Urothelium cell line (cell line): ENCODE measurements at places on chromosomes 1 and 21.

DNA sequence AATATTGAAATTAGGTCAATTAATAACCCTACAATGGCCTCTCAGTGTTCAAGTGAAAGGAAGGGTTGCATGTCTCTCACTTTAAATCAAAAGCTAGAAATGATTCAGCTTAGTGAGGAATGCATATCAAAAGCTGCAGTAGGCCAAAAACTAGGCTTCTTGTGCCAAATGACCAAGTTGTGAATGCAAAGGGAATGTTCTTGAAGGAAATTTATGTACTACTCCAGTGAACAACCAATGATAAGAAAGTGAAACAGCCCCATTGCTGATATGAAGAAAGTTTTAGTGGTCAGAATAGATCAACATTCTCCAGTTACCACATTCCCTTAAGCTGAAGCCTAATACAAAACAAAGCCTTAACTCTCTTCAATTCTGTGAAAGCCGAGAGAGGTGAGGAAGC is 10.0 kb downstream of the MAEL start:
- no peak for DNase-seq

- peak; percentile 89 for DNase-seq
These were observed 4.5 kb downstream of the HDGF start for GRCh38 chr1:156746728-156747631.

- no peak for DNase-seq
These were observed 466 bp downstream of the VPS26C start for GRCh38 chr21:37266515-37267221.

- no peak for DNase-seq
These were observed 8.3 kb upstream of the MUTYH start for GRCh38 chr1:45348609-45348965.

DNA sequence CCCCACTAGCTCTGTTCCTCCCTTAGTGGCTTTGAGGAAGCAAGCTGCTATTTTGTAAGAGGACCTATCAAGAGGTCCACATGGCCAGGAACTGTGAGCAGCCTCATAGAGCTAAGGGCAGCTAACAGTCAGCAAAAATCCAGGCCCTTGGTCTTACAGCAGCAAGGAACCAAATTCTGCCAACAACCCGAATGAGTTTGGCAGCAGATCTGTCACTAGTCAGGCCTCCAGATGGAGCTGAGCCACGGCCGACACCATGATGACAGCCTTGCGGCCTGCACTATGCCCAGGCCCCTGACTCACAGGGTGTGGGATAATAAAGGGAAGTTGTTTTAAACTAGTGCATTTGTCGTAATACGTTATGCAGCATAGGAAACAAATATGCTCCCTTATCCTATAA is 28.0 kb upstream of the H3-3A start:
- DNase-seq: no peak

DNA sequence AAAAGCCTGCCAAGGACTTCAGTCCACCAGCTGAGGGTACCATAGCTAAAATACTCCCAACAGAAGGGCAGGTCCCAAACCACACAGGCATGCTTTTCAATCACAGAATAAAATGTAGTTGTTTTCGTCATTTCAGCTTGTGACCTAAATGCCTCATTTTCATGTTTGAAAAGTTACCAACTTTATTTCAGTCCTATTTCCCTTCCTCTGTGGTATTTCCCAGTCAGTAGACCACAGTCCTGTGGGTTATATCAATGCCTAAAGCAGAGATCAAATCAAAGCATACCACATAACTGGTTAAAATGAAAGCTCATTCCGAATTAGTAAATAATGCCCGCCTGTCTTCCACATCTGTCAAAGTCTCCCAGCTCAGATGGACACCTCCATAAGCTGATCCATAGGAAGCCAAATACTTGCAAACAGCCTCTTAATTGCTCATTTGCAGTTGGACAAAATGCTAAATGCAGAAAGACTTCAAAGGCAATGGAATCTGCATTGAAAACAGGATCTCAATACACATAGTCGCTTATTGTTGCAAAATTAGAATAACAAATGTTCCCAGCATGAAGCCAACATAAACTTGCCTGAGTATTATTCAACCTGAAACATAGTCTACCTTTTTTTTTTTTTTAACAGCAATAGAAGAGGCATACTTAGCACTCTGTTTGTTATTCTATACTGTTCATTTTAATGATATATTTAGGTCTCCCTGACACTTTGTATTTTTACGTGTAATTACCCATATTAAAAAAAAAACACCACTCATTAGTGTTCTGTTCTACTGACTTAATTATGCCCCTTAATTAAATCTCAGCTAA is 53.9 kb downstream of the NR5A2 start:
- DNase-seq: no peak

- no peak for DNase-seq
These were observed 59.7 kb downstream of the UBE2T start for GRCh38 chr1:202282025-202282371.

DNA sequence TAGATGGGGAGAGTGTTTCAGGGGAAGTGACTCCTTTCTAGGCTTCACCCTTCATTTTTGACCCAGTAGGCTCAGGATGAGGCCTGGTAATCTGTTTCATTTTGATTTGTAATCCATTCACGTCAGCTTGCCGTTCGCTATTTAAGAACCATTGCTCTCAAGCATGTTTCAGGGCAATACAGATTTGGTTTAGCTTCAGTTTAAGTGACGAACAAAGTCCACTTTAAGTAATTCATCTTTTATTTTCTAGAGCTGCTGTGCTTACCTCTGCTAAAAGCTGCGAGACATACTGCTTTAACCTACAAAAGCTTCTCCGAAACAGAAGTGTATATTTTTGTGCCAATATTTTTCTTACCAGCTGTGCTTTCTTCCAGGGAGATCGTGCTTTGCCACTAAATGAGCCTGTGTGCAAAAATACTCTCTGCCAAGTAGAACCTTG is 8.9 kb upstream of the FMO3 start:
- DNase-seq: no peak

DNA sequence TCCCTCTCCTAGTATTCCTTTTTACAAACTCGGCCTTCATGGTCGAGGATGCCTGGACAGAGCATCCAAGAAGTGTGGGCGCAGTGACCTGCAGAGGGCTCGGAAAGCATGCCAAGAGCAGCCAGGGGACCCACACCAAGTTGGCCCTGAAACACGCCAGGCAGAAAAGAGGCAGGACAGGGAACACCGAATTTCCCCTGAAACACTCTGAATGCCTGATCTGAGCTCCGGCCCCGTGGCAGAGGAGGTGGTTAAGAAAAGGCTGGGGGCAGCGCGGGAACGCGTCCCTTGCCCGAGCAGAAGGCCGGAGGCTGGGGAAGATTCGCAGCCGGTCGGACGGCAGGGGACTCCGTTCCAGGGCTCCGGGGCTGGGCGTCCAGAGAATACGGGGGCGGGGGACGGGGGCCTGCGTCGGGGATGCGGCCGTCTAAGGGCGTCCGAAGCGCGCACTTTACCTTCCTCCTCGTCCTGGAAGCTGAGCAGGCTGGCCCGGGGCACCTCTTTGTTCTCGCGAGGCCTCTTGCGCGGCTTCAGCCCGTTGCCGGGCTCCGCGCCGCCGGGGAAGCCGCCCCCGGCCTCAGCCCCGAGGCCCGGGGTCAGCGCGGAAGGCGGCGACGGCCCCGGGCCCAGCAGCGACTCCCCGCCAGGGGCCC is 558 bp downstream of the PAXBP1 start:
- peak; percentile 70 for DNase-seq

DNA sequence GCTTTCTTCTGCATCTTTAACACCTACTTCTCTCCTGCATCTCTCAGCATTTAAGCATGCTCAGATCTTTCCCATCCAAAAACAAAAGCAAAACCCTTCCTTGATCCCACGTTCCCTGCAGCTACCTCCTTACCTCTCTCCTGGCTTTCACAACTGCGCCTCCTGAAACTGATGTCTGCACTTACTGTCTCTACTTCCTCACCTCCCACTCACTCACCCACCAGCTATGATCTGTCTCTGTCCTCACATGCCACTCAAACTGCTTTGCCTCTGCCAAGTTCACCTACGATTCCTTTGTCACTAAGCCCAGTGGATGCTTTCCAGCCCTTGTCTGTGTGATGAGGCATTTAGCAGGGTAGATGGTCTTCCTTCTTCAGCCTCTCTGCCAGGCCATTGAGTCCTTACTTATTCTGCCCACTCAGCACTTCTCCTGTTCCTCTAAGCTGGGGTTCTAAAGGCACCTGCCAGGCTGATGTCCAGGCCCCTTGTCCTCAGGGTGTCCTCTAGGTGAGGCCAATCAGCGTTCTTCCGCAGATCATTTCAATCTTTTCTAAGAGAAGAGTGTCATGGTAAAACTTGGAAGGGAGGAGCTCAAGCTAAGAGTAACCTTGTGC is 10.0 kb upstream of the GJB3 start:
- DNase-seq: no peak

DNA sequence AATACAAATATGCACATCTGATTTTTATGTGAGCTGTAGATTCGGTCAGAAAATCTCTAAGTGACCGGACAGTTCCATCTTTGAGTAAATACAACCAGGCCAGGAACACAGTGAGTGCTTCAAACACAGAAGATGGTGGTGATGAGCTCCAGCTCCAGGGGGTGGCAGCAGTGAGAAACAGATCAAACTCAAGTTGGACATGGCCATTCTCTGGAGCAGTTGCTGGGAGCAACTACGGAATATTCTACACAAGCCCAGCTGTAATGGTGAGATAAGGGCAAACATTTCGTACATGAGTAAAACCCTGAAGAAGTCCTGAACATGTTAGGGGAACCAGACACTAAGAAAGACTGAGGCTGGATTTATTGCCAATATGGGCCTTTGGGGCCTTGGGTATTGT is 100.7 kb downstream of the BARHL2 start:
- no peak for DNase-seq

- no peak for DNase-seq
These were observed 6.8 kb upstream of the JAK1 start for GRCh38 chr1:64973061-64973647.

- DNase-seq: no peak
These were observed 92.5 kb downstream of the DHRS3 start for GRCh38 chr1:12525311-12526181.

- no peak for DNase-seq
These were observed 406.6 kb upstream of the CAMK1G start for GRCh38 chr1:209176866-209177430.

- peak; percentile 77 for DNase-seq
These were observed 144.8 kb upstream of the VANGL1 start for GRCh38 chr1:115496904-115497527.

GRCh38 chr1:25997828-25998761 is at the start of gene PAFAH2:
Gene PAFAH2 (minus strand): TSS chr1:25998063. CDS start chr1:25990816, 7,247 bp downstream.
- peak; percentile 96 for DNase-seq
